ENCODE measurements at places on chromosomes 7 and 10. TPM values are rescaled to one million over a fixed set of nuclear protein-coding genes. Genes with fewer than 3 reads are reported as not detected.

Gene LIPJ
- 0.11 TPM for total RNA-seq

Gene CPVL
- 0.54 TPM for total RNA-seq

Gene SEC31B
- total RNA-seq: 4.6 TPM

Gene GARIN1A
- total RNA-seq: 2.7 TPM

Gene GNAT3
- total RNA-seq: not detected

Gene C7orf57
- total RNA-seq: under 0.01 TPM

Measured in articular chondrocyte of knee joint (primary cell).